ENCODE measurements at places on chromosomes 3 and 15.

GRCh38 chr3:183253528-183254486, 754 bp downstream of the B3GNT5 start:
- H3K27me3 ChIP-seq: no peaks in the 10 kb centered on the region
- peak overlapping the region; percentile 62 for H3K4me3 ChIP-seq
- H3K27ac ChIP-seq: peak overlapping the region; percentile 13

DNA sequence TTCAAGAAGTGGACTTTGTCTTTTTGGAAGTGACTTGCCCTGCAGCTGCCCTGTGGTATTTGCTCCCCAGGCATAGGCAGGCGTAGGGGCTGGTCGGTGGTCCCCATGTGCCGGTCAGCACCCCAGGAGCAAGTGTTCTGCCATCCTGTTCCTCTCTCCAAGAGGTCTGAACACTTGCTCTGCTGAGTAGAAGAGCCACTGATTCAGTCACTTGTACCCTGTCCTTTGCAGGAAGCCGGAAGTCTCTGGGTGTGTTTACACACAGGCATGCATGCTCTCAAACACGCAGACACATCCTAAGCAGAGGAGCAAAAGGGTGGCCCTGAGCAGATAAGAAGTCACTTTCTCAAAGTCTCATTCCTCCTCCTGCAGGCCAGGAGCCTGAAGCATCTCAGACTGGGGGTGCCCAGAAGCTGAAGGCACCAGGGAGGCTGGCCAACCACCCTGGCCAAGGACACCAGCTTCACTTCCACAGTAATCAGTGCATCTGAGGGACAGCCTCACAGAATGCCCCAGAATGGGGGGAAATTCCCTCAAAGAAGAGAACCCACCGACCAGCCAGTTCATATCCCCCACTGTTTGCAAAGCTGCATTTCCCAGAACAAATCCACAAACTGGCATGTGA, 88.7 kb upstream of the POMGNT2 start:
- H3K4me1 ChIP-seq: no peaks in the 10 kb centered on the region
- no peaks in the 10 kb centered on the region for H3K36me3 ChIP-seq
- H3K27me3 ChIP-seq: no peaks in the 10 kb centered on the region

GRCh38 chr3:47425959-47426358, 45.1 kb downstream of the PTPN23 start:
- H3K27me3 ChIP-seq: no peaks in the 10 kb centered on the region
- H3K4me3 ChIP-seq: no peak overlapping the region
- no peaks in the 10 kb centered on the region for H3K36me3 ChIP-seq
- no peak for DNase-seq

- H3K4me1 ChIP-seq: no peaks in the 10 kb centered on the region
- DNase-seq: no peak
- no peak overlapping the region for H3K4me3 ChIP-seq
- H3K27me3 ChIP-seq: peaks cover 2% of the 10 kb centered on the region
Observed at GRCh38 chr3:148931574-148931973, 59.8 kb upstream of the GYG1 start.

DNA sequence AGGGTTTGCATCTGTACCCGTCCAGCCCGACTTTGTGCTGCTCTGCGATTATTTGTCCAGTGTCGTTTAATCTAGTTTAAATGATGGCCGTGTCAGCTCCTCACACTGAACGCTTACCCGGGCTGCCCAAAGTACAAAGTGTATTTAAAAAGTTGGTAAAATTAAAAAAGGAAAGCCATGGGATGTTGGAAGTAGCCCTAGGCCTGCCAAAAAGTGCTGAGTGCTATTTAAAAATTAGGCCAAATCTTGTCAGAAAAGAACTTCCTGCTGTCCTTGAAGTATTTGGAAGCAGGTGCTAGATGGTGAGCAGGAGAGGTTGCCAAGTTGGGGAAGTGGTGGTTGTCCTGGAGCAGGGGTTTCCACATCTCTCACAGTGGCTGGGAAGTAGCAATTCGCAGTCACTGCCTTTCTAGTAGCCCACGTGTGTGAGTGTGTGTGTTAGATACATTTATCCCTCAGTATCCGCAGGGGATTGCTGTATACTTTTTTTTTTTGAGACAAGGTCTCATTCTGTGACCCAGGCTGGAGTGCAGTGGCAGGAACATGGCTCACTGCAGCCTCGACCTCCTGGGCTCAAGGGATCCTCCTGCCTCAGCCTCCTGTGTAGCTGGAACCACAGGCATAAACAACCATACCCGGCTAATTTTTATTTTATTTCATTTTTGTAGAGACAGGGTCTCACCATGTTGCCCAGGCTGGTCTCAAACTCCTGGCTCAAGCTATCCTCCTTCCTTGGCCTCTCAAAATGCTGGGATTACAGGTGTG, 664 bp downstream of the PPCDC start:
- DNase-seq: no peak
- H3K27me3 ChIP-seq: no peaks in the 10 kb centered on the region
- no peaks in the 10 kb centered on the region for H3K36me3 ChIP-seq
- no peak overlapping the region for H3K27ac ChIP-seq
- peak overlapping the region; percentile 66 for H3K4me3 ChIP-seq

DNA sequence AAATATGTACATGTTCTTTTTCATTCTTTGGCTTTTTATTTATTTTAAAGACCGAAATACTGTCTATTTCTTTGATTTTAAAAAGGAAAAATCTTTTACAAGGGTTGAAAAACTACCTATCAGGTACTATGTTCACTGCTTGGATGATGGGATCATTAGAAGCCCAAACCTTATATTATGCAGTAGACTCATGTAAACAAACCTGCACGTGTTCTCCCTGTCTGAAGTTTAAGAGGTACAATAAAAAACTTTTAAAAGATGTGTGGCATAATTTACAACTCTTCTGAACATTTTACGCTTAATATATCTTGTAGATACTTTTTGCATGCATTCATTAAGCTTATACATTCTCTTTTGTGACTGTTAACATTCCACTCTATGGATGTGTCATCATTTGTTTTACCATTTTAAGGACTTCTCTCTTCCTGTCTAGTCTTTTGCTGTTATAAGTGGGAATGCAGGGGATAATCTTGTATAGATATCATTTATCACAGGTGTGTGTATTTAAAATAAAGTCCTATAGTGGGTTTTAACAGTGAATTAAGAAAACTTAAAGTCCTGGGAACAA, 6.2 kb downstream of the MGA start:
- no peaks in the 10 kb centered on the region for H3K4me1 ChIP-seq
- H3K27ac ChIP-seq: no peak overlapping the region
- no peak overlapping the region for H3K4me3 ChIP-seq

GRCh38 chr3:23741036-23741706, 64.6 kb upstream of the UBE2E1 start:
- no peak overlapping the region for H3K27ac ChIP-seq
- DNase-seq: no peak
- H3K4me3 ChIP-seq: no peak overlapping the region
- H3K27me3 ChIP-seq: no peaks in the 10 kb centered on the region

DNA sequence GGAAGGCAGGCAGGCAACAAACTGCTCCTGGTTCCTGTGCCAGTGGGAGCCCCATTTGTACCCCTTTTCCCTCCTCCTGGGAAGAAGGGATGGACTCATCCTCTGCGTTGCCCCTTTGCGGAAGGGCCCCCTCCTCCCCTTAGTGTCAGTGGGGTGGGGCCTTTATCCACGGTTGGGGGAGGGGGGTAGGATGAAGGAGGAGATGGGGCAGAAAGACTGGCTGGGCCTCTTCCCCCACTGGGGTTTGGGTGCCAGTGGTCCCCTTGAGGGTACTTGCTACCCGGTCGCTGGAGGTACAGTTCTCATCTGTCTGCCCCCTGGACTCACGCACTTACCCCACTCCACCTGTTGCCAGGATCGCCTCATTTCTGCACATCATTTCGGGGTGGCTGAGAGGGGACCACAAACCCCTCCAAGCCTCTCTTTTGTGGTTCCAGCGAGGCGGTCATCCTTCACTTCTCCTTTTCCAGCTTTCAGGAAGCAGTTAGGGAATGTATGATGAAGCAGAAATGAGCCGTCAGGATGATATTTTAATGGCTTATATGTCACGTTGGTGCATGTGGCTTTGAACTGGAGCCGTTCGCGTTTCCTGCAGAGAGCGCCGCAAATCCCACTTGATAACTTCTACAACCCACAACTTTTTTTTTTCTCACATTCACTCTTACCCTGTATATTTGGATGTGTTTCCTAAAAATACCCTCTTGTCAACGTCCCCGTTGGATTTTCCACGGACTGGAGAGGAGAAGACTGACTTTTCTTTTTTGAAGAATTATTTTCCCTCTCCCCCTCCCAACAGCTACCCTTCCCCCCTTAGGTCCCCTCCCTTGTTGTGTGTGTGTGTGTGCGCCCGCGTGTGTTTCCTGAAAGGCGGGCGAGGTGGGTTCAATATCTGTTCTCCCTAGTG, at the start of gene ZIC4:
Gene ZIC4, minus strand, starts transcription at position 516 of the 904 bp plus-strand sequence. CDS start 3,746 bp downstream, outside the sequence.
- H3K27ac ChIP-seq: no peak within 1 kb of the TSS
- no peak for DNase-seq

- DNase-seq: no peak
- no peak overlapping the region for H3K4me3 ChIP-seq
- H3K4me1 ChIP-seq: peaks cover 4% of the 10 kb centered on the region
Observed at GRCh38 chr3:175267561-175267960, 408.4 kb downstream of the NAALADL2 start.

DNA sequence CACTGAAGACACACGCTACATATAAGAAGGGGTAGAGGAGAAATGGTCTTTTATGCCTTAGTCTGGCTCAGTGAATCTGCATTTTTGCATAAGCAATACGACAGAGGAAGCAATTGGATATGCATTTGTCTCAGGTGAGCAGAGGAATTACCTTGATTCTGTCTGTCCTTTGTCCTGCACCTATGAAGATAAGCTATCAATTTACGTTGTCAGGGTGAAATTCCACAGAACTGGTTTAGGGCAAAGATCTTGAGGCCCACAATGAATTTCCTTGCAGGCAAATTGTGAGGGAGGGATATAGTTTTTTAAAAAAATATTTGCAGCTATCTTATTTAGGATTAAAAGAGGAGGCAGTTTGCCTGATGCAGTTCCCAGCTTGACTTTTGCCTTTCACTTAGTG, 31.6 kb upstream of the MASP1 start:
- H3K27ac ChIP-seq: no peak overlapping the region
- no peaks in the 10 kb centered on the region for H3K27me3 ChIP-seq
- no peaks in the 10 kb centered on the region for H3K36me3 ChIP-seq
- no peak for DNase-seq
- no peak overlapping the region for H3K4me3 ChIP-seq
- no peaks in the 10 kb centered on the region for H3K4me1 ChIP-seq

DNA sequence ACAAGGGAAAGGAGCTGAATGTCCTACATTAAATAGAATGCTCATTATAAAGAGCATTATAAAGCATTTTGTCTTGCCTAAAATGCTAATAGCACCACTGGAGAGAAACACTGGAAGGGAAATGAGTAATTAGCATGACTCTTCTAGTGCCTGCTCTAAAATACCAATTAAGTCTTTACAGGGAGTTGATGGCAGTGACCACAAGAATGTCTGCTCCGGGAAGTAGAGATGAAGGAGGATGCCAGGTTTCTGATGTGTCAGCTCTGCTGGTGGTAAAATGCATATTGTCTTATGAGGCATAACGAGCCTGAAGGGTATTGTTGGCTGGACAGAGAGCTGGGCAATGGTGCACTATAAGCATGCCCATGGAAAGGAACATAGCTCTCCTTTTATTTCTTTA, 49.5 kb downstream of the MYLK start:
- no peaks in the 10 kb centered on the region for H3K27me3 ChIP-seq
- H3K27ac ChIP-seq: no peak overlapping the region
- H3K4me1 ChIP-seq: peaks cover 6% of the 10 kb centered on the region
- no peak overlapping the region for H3K4me3 ChIP-seq
- DNase-seq: no peak
- peaks cover 3% of the 10 kb centered on the region for H3K36me3 ChIP-seq

DNA sequence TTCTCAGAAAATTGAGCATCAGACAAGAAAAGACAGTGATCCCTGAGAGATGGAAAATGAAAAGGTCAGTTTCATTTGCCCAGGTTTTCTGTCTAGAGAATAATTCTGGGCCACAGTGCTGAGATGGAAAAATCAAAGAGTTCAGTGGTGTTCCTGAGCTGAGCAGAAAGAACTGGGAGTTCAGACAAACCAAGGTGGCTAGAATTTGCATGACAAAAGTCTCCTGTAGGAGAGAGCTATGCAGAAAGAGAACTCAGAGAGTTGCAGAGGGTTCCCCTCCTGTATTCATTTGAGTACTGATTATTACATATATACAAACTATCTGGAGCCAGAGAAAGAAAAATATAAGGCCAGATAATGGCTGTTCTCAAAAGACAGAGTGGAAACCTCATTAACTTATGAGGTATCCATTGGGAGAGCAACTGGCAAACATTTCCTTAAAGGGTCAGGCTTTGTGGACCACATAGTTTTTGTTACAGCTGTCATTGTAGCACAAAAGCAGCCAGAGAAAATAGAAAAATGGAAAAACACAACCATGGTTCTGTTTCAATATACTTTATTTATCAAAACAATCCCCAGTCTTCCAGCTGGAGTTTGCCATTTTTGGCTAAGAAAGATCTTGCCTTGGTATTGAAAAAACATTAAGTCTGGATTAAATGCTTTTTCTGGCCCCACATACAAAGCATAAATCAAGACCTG, 1004.1 kb downstream of the TBL1XR1 start:
- H3K27me3 ChIP-seq: no peaks in the 10 kb centered on the region
- peak overlapping the region; percentile 79 for H3K27ac ChIP-seq
- H3K4me1 ChIP-seq: no peaks in the 10 kb centered on the region
- no peak overlapping the region for H3K4me3 ChIP-seq
- no peaks in the 10 kb centered on the region for H3K36me3 ChIP-seq
- no peak for DNase-seq

- no peak overlapping the region for H3K27ac ChIP-seq
- no peak for DNase-seq
- H3K4me3 ChIP-seq: no peak overlapping the region
- H3K36me3 ChIP-seq: no peaks in the 10 kb centered on the region
- H3K4me1 ChIP-seq: no peaks in the 10 kb centered on the region
Observed at GRCh38 chr3:53056442-53056841, 10.6 kb upstream of the SFMBT1 start.

- H3K4me3 ChIP-seq: no peak overlapping the region
- H3K36me3 ChIP-seq: no peaks in the 10 kb centered on the region
- H3K27me3 ChIP-seq: no peaks in the 10 kb centered on the region
- no peak overlapping the region for H3K27ac ChIP-seq
- H3K4me1 ChIP-seq: peaks cover 6% of the 10 kb centered on the region
Observed at GRCh38 chr3:77468626-77469020, 428.7 kb downstream of the ROBO2 start.

- no peak overlapping the region for H3K27ac ChIP-seq
- no peaks in the 10 kb centered on the region for H3K36me3 ChIP-seq
- no peaks in the 10 kb centered on the region for H3K27me3 ChIP-seq
- no peak for DNase-seq
- no peak overlapping the region for H3K4me3 ChIP-seq
Observed at GRCh38 chr3:127485396-127486170, 105.0 kb downstream of the TPRA1 start.

GRCh38 chr3:114857299-114857701, 289.8 kb downstream of the ZBTB20 start:
- H3K4me1 ChIP-seq: no peaks in the 10 kb centered on the region
- no peak overlapping the region for H3K4me3 ChIP-seq
- H3K36me3 ChIP-seq: no peaks in the 10 kb centered on the region
- no peaks in the 10 kb centered on the region for H3K27me3 ChIP-seq
- H3K27ac ChIP-seq: no peak overlapping the region

GRCh38 chr15:58755350-58755749, 5.8 kb upstream of the ADAM10 start:
- DNase-seq: no peak
- H3K4me1 ChIP-seq: no peaks in the 10 kb centered on the region
- H3K27ac ChIP-seq: no peak overlapping the region
- H3K4me3 ChIP-seq: no peak overlapping the region
- no peaks in the 10 kb centered on the region for H3K36me3 ChIP-seq

GRCh38 chr3:112773864-112774263, 72.8 kb downstream of the CD200R1L start:
- no peak overlapping the region for H3K27ac ChIP-seq
- DNase-seq: no peak
- no peaks in the 10 kb centered on the region for H3K36me3 ChIP-seq
- no peaks in the 10 kb centered on the region for H3K27me3 ChIP-seq
- no peaks in the 10 kb centered on the region for H3K4me1 ChIP-seq
- no peak overlapping the region for H3K4me3 ChIP-seq
